Ascending aorta (tissue), 2 donors: ENCODE measurements at places on chromosomes 16 and 17.

DNA sequence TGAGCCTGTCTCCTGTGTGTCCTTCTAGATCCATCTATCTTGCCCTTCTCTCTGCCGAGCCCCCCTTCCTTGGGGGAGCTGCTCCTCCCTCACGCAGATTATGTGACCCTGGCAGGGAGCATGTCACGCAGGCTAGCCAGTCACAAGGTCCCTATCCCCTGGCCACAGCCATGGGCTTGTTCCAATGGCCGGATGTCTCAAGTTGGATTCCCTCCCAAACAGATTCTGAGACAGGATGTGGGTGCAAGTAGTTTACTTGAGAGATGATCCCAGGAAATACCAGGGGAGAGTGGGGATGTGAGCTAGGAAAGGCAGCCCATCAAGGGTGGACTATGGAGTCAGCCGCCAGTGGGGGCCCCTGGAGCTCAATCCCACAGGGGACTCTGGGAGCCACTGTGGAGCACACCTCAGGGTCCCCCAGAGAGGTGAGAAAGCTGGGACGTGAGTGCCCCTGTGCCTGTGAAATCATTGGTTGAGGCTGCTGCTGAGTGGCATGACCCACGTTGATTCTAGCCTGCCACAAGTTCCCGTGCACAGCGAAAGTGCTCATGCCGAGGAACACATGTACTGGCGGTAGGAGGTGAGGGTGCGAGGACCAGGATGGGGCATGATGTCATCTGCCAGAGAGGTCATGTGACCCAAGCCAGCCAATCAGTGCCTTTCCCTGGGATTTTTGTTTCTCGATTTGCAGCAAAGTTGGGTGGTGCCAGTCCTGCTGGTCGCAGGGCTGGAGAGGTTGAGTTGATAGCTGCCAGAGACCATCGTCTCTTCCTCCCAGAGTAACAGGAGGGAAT, 6.4 kb upstream of the CRISPLD2 start:
- H3K36me3 ChIP-seq: no peaks in the 10 kb centered on the region
- no peak for DNase-seq
- no peaks in the 10 kb centered on the region for H3K4me1 ChIP-seq
- no peaks in the 10 kb centered on the region for H3K27me3 ChIP-seq

DNA sequence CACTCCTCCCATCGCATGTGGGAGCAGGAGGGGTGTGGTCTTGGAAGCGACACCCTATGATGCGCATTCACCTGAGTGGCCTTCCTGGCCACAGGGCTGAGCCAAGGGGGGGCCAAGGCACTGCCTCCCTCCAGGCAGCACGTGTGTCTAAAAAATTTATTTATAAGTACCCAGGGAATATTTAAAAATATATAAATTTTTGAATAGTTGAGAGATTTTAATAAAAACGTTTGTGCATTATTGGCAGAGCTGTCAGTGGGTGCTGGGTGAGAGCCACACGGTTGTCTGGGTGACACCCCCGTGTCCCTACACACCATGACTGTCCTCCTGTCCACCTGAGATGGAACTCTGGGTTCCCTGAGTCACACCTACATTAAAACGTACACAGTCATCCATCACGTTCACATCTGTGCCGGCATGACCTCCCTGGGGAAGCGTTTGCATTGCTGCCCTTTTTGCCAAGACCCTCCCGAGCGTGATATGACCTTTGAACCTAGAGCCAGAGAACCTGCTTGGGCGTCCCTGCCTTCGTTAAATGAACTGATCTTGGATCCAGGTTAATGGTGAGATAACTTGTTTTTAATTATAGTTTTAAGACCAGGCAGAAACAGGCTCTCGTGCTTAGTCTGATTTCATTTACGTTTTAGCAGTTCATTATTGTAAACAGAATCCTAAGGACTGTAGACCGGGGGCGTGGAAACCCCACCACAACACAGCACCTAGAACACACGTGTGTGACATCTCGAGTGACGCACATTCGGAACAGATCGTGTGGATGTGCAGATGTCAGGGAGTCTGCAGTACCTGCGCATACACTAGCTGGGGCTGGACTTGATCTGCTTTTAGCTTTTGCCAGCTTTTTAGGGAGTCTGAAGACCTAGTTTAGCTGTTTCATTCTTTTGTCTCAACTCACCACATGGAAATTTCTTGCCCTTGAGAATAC, 192.8 kb upstream of the CHMP6 start:
- no peaks in the 10 kb centered on the region for H3K36me3 ChIP-seq
- no peaks in the 10 kb centered on the region for H3K4me1 ChIP-seq
- no peak for DNase-seq
- no peak overlapping the region for H3K27ac ChIP-seq
- H3K27me3 ChIP-seq: no peaks in the 10 kb centered on the region

DNA sequence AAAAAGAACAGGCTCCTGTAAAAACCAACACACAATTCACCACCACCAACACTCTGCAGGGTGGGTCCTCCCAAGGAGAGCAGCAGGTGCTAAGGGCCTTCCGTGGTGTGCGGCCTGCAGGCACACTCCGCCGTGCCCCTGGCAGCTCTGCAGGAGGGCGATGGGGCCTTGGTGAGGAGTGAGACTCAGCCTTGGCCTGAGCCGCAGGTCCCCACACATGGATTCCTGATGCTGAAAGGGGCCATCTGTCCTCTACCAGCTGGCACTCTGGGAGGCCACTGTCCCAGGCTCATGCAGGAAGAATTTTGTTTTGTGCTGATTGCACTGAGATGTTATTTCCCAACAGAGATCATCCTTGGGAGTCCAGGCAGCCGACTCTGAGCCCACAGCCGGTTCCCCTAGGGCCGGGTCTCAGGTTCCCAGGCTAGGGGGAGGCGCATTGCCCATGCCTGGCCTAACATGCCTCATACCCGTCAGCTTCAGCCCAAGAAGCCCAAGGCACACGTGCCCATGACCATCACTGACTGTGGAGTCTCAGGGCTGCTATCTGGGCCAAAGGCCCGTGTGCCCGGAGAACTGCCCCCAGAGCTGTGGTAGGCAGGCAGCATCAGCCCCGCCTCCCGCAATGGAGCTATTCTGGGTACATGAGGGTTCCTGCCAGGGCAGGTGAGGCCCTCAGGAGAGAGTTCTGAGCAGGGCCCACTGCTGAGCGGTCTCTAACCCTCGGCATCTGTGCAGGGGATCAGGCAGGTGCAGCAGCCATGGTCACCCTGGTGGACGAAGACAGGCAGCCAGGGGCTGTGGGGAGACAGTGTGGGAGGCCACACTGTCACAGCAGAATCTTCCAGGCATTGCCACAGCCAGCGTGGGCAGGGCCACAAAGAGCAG, 97.9 kb upstream of the ZNF469 start:
- no peaks in the 10 kb centered on the region for H3K27me3 ChIP-seq
- H3K27ac ChIP-seq: no peak overlapping the region
- H3K4me3 ChIP-seq: no peak overlapping the region
- DNase-seq: no peak
- no peaks in the 10 kb centered on the region for H3K36me3 ChIP-seq
- no peaks in the 10 kb centered on the region for H3K4me1 ChIP-seq

DNA sequence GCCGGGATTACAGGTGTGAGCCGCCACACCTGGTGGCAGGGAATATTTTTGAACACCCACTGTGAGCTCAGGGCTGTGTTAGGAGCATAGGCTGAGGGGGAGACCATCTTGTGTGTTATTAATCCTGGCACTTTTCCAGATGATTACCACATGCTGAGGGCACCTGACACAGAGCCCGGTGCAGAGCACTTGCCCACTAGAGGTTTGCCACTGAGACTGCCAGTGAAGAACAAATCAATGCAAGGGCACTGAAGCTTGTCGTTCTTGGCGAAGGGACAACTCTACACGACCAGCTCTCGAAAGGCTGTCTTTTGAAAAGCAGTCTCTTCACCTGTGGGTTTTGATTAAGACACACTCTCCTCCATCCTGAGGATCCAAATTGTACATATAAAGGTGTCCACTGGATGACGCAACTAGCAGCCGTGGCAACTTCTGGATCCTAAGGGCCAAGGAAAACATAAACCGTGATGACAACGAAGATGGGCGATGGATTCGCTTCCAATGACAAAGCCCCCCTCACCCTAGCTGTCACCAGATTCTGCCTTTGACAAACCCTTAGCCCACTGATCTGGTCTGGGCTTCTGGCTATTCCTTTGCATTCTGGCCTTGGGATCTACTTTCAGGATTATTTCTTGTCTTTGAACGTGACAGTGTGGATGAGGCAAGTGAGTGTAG, 28.7 kb downstream of the WIPI1 start:
- no peak overlapping the region for H3K4me3 ChIP-seq
- H3K27ac ChIP-seq: no peak overlapping the region
- DNase-seq: no peak
- peaks cover 98% of the 10 kb centered on the region for H3K36me3 ChIP-seq

GRCh38 chr17:70521821-70522256, 352.5 kb downstream of the KCNJ2 start:
- H3K36me3 ChIP-seq: no peaks in the 10 kb centered on the region
- H3K4me3 ChIP-seq: no peak overlapping the region
- no peaks in the 10 kb centered on the region for H3K27me3 ChIP-seq

DNA sequence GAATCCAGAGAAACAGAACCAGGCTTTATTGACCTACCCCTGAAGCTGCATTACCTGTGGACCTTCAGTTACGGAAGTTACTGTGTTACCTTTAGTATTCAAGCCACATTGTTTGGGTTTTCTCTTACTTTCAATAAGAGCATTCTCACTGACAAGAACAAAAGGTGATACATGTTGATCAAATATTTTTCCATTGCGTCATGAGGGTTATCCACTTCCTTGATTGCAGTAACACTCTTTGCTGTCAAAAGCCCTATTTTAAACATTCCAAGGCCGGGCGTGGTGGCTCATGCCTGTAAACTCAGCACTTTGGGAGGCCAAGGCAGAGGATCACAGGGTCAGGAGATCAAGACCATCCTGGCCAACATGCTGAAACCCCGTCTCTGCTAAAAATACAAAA, 28.6 kb upstream of the PAFAH1B1 start:
- no peak overlapping the region for H3K27ac ChIP-seq
- no peak for DNase-seq
- H3K27me3 ChIP-seq: no peaks in the 10 kb centered on the region
- H3K4me3 ChIP-seq: no peak overlapping the region
- no peaks in the 10 kb centered on the region for H3K4me1 ChIP-seq

DNA sequence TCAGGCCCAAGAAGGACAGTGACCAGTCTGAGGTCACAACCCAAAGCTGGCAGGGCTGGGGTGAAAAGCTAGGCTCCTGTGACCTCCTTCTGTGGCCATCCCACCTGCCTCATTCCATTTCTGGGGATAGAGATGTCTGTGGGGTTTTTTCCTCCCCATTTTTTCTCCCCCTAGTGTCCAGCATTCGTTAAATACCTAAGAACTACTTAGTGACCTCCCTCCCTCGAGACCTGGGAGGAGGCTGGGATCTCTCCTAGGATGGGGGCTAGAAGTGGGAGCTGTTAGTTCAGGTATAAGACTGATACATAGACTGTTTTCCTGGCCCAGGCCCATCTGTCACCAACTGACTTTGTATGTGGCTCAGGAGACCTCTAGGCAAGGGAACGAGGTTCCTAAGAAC, 20.5 kb upstream of the STAC2 start:
- H3K27me3 ChIP-seq: no peaks in the 10 kb centered on the region
- H3K4me1 ChIP-seq: no peaks in the 10 kb centered on the region
- H3K36me3 ChIP-seq: no peaks in the 10 kb centered on the region

DNA sequence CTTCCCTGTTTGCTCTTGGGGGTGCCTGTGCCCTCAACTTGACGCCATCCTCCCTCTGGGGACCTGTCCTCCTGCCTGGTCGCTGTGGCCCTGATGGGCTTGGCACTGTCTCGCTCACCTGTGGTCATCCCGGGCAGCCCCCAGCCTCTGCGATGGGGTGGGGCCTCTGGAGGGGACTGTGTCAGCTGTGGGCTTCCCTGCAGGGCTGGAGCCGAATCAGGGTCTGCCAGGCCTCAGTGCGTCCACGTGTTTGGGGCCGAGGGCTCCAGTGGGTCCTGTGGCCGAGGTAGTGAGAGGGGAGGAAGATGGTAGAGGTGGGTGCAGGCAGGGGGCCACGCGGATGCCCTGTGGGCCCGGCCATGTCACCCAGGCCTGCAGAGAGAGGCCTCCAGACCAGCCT, 8.0 kb downstream of the PIGQ start:
- DNase-seq: no peak
- peaks cover 28% of the 10 kb centered on the region for H3K36me3 ChIP-seq
- no peak overlapping the region for H3K27ac ChIP-seq
- H3K4me1 ChIP-seq: no peaks in the 10 kb centered on the region

GRCh38 chr16:54921206-54921824, 9.3 kb upstream of the IRX5 start:
- DNase-seq: no peak
- H3K4me3 ChIP-seq: no peak overlapping the region
- no peak overlapping the region for H3K27ac ChIP-seq
- H3K4me1 ChIP-seq: no peaks in the 10 kb centered on the region
- H3K36me3 ChIP-seq: no peaks in the 10 kb centered on the region

GRCh38 chr17:81914103-81914850, 3.1 kb upstream of the PCYT2 start:
- H3K4me3 ChIP-seq: no peak overlapping the region
- no peak for DNase-seq
- H3K27ac ChIP-seq: no peak overlapping the region

- H3K4me1 ChIP-seq: no peaks in the 10 kb centered on the region
- H3K36me3 ChIP-seq: no peaks in the 10 kb centered on the region
- no peaks in the 10 kb centered on the region for H3K27me3 ChIP-seq
- H3K4me3 ChIP-seq: no peak overlapping the region
- DNase-seq: no peak
Observed at GRCh38 chr17:17669580-17670235, 11.6 kb upstream of the RAI1 start.

DNA sequence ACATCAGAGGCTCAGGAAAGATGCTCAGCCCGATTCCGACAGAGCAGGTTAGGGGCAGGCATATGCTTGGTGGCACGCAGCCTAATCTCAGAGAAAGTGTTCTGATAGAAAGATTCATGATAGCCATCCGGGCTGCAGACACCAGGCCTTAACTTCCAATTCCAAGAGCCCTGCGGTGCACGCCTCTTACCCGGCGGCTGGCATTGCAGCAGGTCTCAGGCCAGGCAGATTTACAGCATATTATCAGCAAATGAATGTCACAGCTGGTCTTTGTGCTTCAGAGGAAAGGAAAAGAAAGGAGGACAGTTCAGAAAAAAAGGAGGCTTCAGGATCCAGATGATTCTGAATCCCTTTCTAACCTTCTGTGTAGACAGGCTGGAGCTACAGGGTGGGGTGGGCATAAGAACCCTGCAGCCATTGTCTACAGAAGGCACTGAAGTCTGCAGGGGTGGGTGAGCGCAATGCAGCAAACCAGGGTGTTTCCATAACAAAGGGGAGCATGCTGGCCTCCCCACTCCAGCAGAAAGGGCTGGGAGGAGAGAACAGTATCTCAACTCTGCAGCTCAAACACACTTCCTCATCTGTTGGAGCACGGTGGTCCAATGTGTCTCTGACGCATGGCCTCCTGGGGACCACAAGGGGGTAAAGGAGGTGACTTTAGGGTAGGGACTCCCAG, 277.4 kb upstream of the XYLT1 start:
- no peak for DNase-seq
- H3K36me3 ChIP-seq: no peaks in the 10 kb centered on the region
- no peaks in the 10 kb centered on the region for H3K27me3 ChIP-seq
- H3K4me3 ChIP-seq: no peak overlapping the region
- H3K27ac ChIP-seq: no peak overlapping the region

GRCh38 chr16:16909126-16909525, 530.2 kb downstream of the NPIPA7 start:
- H3K36me3 ChIP-seq: no peaks in the 10 kb centered on the region
- no peak for DNase-seq
- H3K27ac ChIP-seq: no peak overlapping the region
- H3K27me3 ChIP-seq: no peaks in the 10 kb centered on the region
